ENCODE measurements at places on chromosomes 4 and X. TPM values are rescaled to one million over a fixed set of nuclear protein-coding genes. Genes with fewer than 3 reads are reported as not detected.

Gene CENPVL2
- not detected for total RNA-seq

Gene GLUD2
- 2.6 TPM for total RNA-seq

Gene PRR32
- not detected for total RNA-seq

Gene LRRC66
- total RNA-seq: not detected

Gene SLC10A6
- not detected for total RNA-seq

Gene KCND1
- total RNA-seq: 1.1 TPM

Gene SLITRK4
- not detected for total RNA-seq

Gene GPC3
- 0.16 TPM for total RNA-seq

Gene TACR3
- not detected for total RNA-seq
